ENCODE measurements at places on chromosomes 6 and 20.

GRCh38 chr6:142443532-142443931, 141.7 kb downstream of the ADGRG6 start:
- DNase-seq = no peak

DNA sequence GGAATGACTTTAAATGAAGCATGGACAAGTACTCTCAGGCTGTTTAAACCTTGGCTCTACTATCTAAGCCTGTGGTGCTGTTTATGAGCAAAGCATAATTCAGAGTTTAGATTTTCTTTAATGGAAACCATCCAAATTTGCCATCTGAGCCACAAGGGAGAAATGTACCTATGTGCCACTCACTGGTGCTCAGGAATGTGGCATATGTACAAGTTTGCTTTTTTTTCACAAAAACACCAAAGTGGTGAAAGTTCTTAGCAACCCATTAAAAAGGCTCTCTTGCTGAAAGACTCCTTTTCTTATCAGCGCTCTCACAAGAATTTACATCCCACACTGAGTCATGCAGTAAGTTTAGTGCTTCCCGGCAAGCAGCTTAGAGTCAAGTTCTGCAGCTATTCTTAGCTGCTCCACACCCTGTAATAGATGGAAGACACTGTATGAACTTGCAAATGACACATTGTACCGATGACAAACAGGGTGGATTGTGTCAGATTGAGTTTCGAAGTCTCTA, 57.3 kb upstream of the MLIP start:
- DNase-seq = no peak

GRCh38 chr6:72621291-72622093, at the start of gene KCNQ5:
KCNQ5 (plus strand) TSS chr6:72622064.
- no peak for DNase-seq

GRCh38 chr6:96450770-96451130, 70.9 kb upstream of the UFL1 start:
- no peak for DNase-seq

DNA sequence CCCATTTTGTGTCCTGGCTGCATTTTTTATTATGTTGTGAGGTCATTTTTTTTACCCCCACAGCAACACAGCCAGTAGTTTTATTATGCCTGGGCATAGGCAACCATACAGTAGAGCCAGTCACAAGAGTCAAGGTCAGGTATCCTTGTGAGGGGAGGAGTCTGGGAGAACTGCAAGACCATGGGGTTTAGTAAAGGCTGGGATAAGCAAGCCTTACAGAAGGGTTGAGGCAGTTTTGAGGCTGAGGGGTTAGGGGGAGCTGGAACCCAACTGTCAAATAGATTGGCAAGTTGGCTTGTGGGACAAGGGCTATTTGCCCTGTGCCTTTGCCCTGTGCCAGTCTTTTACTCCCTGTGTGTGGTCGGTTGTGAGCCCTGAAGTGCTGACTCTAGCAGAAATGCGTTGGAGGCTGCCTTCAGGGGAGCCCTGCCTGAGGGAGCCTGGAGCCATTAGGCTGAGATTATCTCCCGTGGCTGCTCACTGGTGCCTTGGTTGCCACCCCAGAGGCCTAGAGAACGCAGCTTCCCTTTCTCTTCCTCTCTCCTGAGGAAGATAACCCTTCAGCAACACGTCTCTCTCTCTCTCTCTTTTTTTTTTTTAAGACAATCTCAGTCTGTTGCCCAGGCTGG, 31.1 kb downstream of the RALY start:
- DNase-seq = no peak

DNA sequence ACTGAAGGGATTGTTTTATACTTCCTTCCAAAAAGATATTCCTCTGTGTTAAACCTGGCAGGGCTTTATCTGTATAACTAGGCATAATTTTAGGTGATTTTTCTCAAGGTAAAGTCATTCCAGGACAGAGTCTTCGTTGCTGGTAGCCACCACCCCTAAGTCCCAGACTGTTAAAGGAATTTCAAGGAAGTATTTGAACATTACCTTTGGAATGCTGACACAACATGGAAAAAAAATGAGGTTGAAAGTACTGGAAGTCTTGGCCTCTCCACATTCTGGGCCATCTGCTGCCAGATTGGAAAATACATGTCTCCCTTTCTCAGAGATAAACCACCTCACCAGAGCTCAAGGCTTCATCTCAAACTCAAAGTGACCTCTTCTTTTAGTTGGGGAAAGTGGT, 27.0 kb upstream of the ETV7 start:
- no peak for DNase-seq

- DNase-seq = no peak
Observed at GRCh38 chr6:132481189-132481588, 31.7 kb downstream of the STX7 start.

GRCh38 chr20:34022151-34022838, 28.6 kb downstream of the RALY start:
- DNase-seq = no peak

DNA sequence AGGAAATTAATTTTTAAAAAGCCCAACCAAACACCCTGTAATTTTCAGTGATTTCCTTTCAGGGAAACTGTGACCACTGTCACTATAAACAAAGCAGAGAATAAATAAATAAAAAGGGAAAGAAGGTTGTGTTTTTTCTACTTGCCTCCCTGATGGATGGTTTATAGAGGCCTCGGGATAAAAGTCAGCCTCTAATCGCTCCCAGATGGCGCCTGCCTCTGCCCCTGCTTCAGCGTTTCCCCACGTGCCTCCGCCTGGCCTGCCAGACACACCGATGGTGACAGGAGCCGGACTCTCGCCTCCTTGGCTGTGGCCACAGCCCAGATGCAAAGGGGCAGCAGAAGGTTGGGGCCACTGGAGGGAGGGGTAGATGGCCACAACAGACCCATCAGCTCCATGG, 327.7 kb downstream of the CDC5L start:
- DNase-seq = no peak

DNA sequence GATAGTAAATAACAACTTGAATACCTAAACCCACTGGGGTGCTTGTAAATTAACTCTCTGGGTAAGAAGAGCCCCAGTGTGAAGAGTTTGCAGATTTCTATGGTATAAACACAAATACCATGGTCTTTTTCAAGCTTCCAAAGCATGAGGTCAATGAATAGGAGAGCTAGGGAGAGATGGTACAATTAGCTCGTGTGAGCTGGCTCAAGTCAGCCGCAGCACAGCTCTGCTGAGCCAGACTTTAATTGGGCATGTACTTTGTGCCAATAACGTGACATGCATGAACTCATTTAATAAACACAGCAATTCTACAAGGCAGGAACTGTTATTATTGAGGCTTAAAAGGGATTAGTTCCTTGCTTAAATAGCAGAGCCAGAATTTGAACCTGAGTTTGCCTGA, 684.2 kb downstream of the KIF16B start:
- no peak for DNase-seq

DNA sequence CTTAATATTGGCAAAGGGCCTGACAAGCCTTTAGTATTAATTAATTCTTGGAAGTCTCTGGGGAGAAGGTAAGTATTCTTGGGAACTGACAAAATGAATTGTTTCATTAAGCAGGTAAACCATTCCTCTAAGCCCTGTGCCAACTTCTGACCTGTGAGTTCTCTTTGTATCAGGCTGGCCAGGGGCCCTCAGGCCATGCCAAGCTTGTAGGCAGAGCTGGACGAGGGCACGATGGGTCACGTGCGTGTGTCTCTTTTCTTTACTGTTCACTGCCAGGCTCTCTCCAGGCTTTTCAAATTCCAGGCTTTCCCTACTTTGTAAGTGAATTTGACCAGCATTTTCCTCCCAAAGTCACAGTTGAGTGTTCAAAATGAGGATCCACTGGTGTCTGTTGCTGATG, 112.4 kb downstream of the NRN1 start:
- no peak for DNase-seq
